ENCODE measurements at places on chromosomes 6 and 20.
A peak's percentile ranks its signal among the peaks of the same experiment; 100 is the strongest.

DNA sequence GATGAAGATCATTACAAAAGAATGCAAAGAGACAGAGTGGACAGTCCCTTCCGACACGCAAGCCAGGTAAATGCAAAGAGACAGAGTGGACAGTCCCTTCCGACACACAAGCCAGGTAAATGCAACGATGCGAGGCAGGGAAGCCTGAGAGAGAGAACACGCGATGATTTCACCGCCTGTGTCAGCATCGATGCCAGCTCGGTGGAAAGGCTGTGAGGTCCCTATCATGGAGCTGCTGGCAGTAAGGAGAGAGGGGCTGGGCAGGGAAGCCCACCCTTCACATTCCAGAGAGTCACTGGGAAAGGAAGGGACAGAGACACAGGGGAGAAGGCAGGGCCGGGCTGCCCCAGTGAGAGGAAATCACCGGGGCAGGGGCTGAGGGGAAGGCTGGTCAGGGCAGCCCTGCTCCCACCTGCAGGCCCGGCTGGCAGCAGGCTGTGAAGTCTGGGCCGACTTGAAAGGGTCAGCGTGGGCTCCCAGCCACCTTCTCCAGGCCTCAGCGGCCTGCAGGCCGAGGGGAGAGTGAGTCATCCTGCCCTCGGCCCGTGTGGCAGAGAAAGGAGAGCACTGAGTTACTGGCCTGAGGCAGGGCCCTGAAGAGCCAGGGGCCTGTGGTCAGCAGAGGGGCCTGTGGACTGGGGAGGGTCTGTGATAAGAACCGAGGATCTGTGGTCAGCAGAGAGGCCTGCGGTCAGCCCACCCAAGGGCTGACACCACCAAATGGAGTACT lies 80.4 kb downstream of the DACT2 start:
- DNase-seq = no peak

- DNase-seq = no peak
These were observed 77.2 kb downstream of the TMEM242 start for GRCh38 chr6:157246048-157246630.

DNA sequence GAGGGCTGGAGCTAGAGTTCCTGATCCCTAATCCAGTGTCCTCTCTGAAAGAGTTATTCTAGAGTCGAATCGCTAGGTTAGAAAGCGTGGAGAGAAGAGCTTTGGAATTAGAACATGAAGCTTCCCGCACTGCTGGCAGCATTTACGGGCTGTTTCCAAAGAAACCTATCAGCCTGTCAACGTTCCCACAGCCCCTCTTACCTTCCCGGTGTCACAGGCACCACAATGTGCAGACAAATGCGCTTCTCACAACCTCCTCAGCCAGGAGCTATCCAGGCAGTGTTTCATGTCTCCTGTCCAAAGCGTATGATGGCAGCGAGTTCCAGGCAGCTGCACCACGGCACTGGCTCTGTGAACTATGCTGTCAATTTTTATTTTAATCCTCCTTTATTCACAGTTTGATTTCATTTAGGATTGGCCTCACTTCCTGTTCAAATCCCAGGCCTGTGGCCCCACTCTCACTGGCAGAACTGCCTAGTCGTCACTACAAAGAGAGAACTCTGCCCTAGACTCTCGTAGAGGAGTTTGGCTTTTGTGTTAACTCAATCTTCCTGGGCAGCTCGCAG lies 322.8 kb upstream of the SOX4 start:
- DNase-seq = no peak

- no peak for DNase-seq
These were observed 550 bp upstream of the HSPA12B start for GRCh38 chr20:3731944-3732326.

GRCh38 chr6:259901-260508 lies 32.3 kb upstream of the DUSP22 start:
- peak; percentile 54 for DNase-seq

DNA sequence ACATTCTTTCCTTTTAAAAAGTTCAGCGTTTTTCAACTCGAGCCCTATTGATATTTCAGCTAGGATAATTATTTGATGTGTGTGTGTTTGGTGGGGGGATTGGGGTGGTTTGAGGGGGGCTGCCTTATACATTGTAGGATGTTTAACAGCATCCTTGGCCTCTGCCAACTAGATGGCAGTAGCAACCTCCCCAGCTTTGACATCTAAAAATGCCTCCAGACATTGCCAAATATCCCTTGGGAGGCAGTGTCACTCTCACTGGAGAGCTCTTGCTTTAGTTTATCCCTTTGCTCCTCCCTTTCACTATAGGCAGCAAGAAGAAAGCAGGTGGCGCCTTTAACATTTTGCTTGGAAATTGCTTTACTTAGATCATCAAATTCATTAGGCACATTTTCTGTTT lies 14.6 kb upstream of the TP53TG5 start:
- no peak for DNase-seq

DNA sequence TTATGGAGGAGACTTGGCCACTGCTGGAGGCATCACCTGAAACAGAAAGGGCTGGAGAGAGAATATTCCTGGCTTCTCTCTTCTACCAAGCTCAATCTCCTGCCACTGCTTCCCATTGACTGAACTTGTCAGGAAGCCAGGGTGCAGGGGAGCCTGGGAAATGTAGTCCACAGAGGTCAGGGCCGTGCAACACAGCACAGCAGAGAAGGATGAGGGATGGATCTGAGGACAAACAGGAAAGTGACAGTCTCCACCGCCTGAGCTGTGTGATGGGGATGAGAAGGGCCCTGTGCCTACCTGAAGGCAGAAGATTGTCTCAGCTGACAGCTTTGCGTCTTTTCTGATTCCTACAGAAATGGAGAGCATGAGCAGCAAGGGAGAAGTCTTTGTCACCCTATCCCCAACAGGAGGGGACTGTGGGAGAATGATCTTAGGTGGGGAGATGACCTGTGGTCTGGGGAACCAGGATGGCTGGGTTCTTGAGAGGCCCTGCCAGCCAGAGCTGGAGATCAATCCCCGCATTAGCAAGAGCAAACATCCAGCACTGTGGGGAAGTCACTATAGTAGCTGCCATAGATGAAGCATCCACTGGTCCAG lies 114.2 kb downstream of the SNX5 start:
- DNase-seq = no peak

- DNase-seq = no peak
These were observed 3.1 kb downstream of the METTL24 start for GRCh38 chr6:110355022-110355421.

DNA sequence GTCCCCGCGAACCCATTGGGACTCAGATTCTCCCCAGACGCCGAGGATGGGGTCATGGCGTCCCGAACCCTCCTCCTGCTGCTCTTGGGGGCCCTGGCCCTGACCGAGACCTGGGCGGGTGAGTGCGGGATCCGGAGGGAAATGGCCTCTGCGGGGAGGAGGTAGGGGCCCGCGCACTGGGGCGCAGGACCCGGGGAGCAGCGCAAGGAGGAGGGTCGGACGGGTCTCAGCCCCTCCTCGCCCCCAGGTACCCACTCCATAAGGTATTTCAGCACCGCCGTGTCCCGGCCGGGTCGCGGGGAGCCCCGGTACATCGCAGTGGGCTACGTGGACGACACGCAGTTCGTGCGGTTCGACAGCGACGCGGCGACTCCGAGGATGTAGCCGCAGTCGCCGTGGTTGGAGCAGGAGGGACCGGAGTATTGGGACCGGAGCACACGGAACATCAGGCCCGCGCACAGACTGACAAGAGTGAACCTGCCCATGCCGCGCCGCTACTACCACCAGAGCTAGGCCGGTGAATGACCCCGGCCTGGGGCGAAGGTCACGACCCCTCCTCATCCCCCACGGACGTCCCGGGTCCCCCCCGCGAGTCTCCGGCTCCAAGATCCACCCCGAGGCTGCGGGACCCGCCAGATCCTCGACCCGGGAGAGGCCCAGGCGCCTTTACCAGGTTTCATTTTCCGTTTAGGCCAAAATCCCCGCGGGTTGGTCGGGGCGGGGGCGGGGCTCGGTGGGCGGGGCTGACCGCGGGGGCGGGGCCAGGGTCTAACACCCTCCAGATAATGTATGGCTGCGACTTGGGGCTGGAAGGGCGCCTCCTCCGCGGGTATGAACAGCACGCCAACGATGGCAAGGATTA lies 15.7 kb upstream of the HLA-A start:
- DNase-seq = peak; percentile 73

DNA sequence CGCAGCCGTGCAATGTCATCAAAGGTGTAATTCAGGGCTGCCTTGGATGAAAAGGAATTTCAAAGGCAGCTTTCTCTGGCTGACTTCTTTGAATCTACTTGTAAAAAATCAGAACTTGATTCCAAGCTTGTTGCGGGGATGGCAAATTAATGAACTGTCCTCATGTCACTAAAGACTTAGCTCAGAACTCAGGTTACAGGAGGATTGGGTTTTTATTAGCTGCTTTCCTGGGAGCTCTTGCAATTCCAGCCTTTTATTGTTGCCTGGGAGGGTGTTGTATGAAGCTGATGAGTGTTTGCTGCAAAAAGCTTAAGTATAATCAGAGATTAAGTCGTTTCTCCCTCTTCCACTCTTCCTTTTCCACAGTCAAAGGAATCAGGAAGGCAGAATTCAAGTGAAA lies 113.0 kb upstream of the CDH4 start:
- no peak for DNase-seq

- no peak for DNase-seq
These were observed 277.1 kb upstream of the QKI start for GRCh38 chr6:163137398-163137881.

DNA sequence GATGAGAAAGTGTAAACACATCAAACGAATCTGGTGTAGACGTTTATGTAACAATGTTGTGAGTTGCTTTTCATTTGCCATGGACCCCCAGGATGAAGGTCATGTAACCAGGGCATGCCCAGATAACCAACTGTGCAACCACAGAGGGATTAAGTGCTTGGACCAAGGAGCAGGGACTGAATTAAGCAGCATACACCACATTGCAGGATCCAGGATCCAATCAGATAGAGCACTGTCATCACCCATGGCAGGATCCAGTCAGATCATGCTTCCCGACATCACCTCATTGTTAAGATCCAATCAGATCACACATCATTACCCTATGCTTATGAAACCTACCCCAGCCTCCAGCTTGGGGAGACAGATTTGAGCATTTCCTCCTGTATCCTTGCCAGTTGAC lies 74.3 kb upstream of the RCAN2 start:
- no peak for DNase-seq

- DNase-seq = peak; percentile 26
These were observed 26.2 kb downstream of the SLC16A10 start for GRCh38 chr6:111113336-111114086.

GRCh38 chr6:15874326-15874725 lies 211.5 kb upstream of the DTNBP1 start:
- no peak for DNase-seq

DNA sequence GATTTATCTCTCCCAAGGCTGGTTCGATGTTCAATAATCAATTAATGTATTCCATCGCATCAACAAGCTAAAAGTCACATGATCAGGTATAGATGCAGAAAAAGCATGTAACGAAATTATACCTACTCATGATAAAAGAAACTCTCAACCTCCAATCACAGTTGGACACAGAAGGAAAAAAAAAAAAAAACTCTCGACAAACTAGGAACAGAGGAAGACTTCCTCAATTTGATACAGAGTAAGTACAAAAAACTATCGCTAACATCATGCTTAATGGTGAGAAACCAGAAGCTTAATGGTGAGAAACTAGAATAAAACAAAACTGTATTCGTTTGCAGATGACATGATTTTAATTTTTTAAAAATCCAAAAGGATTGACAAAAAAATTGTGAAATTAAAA lies 62.0 kb upstream of the SMIM29 start:
- no peak for DNase-seq

GRCh38 chr6:154509421-154510143 lies 903 bp downstream of the CNKSR3 start:
- DNase-seq = no peak

GRCh38 chr6:22829070-22829469 lies 259.7 kb downstream of the HDGFL1 start:
- DNase-seq = no peak

- DNase-seq = no peak
These were observed 22.2 kb downstream of the TNXB start for GRCh38 chr6:32086661-32087573.

DNA sequence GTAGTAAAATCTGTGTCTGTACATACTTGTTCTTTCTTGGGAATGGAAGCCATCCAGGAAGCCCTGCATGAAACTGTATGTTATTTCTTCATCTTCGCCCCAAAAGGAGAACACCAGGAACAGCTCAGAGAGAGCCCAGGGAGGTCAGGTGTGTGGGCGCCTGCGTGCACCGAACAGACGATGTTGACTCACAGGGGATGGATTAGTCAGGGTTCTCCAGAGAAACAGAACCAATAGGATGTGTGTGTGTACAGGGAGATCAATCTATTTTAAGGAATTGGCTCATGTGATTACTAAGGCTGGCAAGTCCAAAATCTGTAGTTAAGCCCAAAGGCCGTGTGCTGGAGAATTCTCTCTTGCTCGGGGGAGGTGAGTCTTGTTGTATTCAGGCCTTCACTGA lies 45.7 kb downstream of the RNASET2 start:
- no peak for DNase-seq

DNA sequence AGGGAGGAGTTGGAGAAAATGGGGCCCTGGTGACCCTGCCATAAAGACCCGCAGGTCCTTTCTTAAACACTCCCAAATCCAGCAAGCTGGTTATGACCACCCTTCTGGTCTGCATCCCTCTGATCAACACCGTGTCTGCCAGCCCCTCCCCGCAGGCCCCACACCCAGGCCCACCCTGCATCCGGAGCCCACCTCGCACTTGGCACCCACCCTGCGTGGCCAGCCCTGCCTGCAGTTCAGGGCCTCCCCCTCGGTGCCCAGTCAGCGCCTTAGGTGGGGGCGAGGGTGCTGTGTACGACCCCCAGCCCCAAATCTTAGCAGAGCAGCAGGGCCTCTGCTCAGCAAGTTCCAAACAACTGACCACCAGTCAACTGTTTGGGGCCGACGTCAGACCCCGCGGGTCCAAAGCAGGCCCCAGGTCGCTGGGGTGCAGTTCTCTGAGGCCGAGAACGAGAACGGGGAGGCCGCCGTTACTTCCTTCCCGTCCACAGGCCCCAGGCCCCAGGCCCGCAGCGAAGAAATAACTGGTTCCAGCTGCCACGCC lies 1.2 kb downstream of the ACSS1 start:
- no peak for DNase-seq

- DNase-seq = no peak
These were observed at the start of gene TNFRSF6B for GRCh38 chr20:63696628-63697356. TNFRSF6B (plus strand) TSS chr20:63696652; CDS start chr20:63696768, 116 bp downstream.

GRCh38 chr6:40733770-40734396 lies 146.7 kb upstream of the LRFN2 start:
- no peak for DNase-seq

GRCh38 chr6:127053032-127053874 lies 65.2 kb upstream of the RSPO3 start:
- DNase-seq = no peak

GRCh38 chr20:6053776-6054688 lies at the start of gene LRRN4:
LRRN4 (minus strand) TSS chr20:6054060; CDS start chr20:6052799, 1,261 bp downstream.
- DNase-seq = no peak

GRCh38 chr6:116596815-116597214 lies 19.5 kb upstream of the RSPH4A start:
- no peak for DNase-seq

- DNase-seq = peak; percentile 83
These were observed at the start of the genes PCED1A and VPS16 for GRCh38 chr20:2840138-2840966. PCED1A (minus strand) TSS chr20:2840655; CDS start chr20:2839912, 743 bp downstream. VPS16 (plus strand) TSS chr20:2840745; CDS start chr20:2840775, 30 bp downstream.

DNA sequence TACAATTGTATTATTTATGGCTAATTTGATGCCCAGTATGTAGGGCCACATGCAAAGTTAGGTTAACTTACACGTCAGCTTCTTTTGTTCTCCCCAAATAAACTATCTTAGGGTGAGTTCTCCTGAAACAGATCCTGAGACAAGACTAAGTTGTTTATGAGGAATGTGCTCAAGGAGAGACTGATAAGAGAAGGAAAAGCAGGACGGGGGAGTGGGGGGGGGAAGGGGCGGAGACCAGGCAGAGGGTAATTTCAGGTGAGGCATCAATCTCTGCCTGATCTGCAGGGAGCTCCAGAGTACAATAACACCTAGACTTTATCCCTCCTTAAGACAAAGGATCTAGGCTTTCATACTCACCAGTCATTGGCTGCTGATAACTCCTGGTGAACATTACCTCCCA lies 220.6 kb upstream of the BTBD3 start:
- no peak for DNase-seq
